ENCODE measurements at places on chromosomes 7 and 10.

GRCh38 chr10:126062131-126063032, 166.0 kb downstream of the FANK1 start:
- no peak for DNase-seq

- DNase-seq: peak; percentile 40
Measured at GRCh38 chr7:138750901-138751464, 46.8 kb upstream of the TMEM213 start.

GRCh38 chr7:71563276-71563675, 431.3 kb downstream of the GALNT17 start:
- no peak for DNase-seq

DNA sequence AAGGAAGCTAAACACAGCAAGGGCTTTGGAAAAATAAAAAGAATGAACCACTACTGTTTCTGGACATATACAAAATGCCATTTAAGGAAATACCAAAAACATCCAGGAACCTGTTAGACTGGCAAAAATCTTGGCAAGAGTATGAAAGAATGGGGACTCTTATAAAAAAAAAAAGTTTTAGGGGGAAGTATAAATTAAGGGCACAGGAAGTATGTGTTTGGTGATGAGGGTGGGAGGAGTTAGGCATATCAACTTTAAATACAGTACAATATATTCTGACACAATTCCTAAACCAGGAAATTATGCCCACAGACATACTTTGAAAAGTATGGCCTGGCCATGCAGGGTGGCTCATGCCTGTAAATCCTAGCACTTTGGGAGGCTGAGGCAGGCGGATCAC, 74.2 kb downstream of the WAPL start:
- no peak for DNase-seq

DNA sequence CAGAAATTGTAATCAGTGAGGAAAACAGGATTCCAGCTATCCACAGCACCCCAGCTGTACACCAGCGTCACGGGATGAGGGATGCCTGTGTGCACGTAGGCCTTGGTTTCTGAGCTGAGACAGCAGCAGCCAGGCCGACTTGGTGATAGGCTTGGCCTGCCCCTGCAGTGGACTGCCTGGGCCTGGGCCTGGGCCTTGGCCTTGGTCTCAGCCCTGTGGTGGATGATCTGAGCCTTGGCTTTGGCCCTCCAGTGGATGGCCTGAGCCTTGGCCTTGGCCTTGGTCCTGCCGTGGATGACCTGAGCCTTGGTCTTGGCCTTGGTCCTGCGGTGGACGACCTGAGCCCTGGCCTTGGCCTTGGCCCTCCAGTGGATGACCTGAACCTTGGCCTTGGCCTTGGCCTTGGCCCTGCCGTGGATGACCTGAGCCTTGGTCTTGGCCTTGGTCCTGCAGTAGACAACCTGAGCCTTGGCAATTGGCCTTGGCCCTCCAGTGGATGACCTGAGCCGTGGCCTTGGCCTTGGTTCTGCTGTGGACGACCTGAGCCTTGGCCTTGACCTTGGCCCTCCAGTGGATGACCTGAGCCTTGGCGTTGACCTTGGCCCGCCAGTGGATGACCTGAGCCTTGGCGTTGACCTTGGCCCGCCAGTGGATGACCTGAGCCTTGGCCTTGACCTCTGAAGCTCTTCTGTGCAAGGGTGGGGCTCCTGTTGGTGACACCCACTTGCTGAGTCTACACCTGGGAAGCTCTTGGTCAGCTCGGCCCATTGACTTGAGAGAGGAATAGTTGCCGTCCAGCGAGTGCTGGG, 93.8 kb downstream of the CUX1 start:
- no peak for DNase-seq

DNA sequence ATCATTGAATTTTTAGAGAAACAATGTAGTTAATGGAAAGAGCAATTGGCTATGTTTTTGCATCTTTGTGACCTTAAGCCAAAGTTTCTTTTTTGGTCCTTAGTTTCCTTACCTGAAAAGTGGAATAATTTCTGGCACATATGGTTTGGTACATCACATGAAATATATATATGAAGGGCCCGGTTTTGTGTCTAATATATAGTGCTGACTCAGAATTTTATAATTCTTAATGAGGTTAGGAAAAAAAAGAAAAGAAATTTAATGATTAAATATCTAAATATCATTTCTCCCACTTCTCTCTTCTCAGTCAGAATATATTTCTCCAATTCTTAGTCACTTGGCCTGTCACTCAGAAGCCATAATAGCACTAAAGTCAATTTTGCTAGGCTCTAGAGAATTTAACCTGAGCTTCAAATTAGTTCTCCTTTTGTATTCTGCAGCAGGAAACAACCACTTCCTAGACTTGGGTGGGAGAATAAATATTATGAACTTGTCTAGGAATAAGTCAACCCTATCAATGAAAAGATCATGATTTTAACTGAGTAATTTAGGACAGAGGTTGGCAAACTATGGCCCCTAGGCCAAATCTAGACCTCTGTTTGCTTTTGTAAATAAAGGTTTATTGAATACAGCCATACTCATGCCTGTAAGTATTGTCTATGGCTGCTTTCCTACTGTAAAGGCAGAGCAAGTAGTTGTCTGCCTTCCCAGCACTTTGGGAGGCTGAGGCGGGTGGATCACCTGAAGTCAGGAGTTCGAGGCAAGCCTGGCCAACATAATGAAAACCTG, 34.6 kb downstream of the PPP1R9A start:
- no peak for DNase-seq

GRCh38 chr7:50651271-50651989, 86.2 kb upstream of the DDC start:
- DNase-seq: no peak

GRCh38 chr7:101968720-101969466, 151.5 kb downstream of the CUX1 start:
- DNase-seq: no peak

- no peak for DNase-seq
Measured at GRCh38 chr7:129535896-129536295, 33.6 kb downstream of the SMKR1 start.

DNA sequence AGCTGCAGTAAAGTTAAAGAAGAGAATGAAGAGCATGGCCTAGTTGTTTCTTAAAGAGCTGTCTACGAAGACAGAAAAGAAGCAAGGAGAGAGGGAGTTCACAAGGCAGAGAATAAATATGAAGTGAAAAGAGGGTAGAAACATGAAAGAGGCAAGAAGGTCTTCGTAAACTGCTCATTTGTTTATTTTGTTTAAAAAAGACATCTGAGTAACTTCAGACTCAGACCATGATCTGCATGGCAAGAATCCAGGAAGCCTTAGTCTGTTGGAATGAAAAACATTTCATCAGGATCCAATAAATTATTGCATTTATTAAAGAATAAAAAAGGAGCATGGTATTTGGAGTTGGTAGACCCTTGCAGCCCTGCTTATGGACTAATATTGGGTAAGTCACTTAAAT, 151.1 kb downstream of the SEM1 start:
- DNase-seq: no peak

DNA sequence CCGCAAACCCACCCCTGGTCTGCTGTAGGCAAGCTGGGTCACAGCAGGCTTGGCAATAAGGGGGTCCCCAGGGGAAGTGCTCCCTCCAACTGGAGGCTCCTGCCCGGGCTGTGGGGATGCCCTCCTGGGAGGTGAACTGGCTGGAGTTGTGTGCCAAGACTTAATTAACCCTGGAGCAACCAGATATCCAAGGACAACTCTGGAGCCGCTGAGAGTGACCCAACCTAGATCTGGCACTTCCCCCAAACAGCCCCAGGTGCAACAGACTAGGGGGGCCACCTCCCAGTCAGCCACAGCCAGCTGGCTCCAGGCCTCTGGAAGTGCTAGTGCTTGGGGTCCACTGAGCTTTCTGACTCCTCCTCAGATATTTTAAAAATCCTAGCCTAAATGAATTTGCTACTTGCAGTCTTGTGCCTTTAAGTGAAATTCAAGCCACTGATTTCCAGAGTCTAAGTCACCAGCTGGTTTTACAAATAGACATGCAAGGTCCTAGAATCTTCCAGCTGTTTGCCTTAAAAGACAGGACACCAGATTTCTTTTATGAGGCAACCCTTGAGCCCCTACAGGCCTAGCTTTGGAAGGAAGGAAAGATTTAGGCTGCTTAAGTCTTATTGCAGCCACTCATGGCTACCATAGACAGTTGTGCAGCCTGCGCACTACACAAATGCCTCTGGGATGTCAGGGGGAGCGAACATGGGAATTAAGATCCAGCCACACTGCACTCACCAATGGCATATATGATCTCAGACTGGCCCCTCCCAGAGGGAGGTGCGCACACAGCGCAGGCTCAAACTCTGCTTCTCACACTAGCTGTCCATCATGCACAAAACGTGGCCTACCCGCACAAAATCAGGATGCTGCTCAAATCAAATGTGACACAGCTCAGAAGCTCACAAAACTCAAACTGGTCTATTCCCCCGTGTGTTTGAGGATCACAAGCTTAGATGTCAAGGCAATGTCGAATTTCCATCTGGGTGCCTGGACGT, 42.6 kb upstream of the MYL10 start:
- DNase-seq: no peak

DNA sequence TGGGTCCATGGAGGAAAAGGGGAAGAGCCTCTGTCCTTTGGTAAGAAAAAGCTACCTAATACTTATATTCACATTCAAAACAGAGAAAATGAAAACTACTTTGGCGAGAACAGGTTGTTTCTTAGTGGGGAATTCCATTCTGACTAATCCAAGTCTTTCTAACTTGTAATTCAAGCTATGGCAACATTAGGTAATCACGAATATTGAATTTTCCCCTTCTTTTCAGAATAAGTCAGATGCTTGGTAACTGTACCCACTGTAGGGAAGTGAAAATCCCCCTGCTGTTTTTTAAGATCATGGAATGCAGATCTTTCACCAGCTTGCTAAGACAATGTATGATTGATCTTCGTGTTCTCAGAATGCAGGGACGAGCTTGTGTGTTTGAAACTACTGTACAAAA, 384.4 kb downstream of the TCERG1L start:
- DNase-seq: no peak
